ENCODE measurements at places on chromosomes 7 and 10. TPM values are rescaled to one million over a fixed set of nuclear protein-coding genes. Genes with fewer than 3 reads are reported as not detected.

- no peak for DNase-seq
- H3K4me1 ChIP-seq: peaks cover 22% of the 10 kb centered on the region
- no peaks in the 10 kb centered on the region for H3K27me3 ChIP-seq
- H3K4me3 ChIP-seq: no peak overlapping the region
Observed at GRCh38 chr10:131994435-131994834, 12.7 kb upstream of the BNIP3 start.

DNA sequence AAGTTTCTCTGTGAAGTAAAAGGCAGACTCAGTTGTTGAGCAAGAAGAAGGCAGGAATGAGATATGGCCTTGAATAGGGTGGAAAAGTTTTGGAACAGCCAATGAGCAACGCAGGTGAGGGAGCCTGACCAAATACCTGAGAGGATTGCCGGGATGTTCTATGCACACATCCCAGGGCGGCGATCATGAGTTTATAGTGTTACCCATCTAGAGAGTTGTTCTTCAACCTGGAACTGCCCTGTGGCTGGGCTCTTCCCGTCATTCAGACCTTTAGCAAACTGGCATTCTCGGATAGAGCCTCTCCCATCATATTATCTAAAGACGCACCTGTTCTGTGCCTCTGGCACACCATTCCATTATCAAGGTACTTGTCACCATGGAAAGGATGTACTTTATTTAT is 103.0 kb upstream of the KIF5B start:
- DNase-seq: no peak
- H3K4me3 ChIP-seq: no peak overlapping the region
- no peaks in the 10 kb centered on the region for H3K36me3 ChIP-seq
- no peak overlapping the region for H3K27ac ChIP-seq
- no peaks in the 10 kb centered on the region for H3K4me1 ChIP-seq

DNAJC12 gene
- total RNA-seq: 22.5 TPM

DNA sequence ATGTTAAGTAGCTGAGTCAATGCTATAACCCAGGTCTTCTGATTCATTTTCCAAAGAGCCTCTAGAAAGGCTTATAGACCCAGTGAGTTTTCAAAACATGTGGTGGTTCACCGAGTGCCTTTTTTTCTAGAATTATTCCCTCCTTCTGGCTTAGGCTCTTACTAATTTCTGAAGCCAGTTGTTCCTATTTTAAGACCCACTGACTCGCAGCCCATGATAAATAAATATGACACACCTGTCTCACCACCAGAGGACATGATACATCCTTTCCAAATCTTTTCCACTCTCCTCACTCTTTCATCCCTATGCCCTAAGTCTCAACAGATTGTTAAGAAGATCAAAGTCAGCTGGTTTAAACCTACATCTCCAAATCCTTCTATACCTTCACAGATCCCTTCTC is 126.0 kb upstream of the WNT16 start:
- no peaks in the 10 kb centered on the region for H3K36me3 ChIP-seq
- no peak overlapping the region for H3K4me3 ChIP-seq
- H3K4me1 ChIP-seq: no peaks in the 10 kb centered on the region
- no peak for DNase-seq
- no peaks in the 10 kb centered on the region for H3K27me3 ChIP-seq

GPR15LG gene
- not detected for total RNA-seq

- H3K27me3 ChIP-seq: no peaks in the 10 kb centered on the region
- H3K27ac ChIP-seq: no peak overlapping the region
- DNase-seq: no peak
- H3K4me1 ChIP-seq: no peaks in the 10 kb centered on the region
Observed at GRCh38 chr7:10579561-10579960, 394.1 kb upstream of the PHF14 start.

ANKRD22 gene
- not detected for total RNA-seq

GRCh38 chr7:8637322-8637721 is 203.9 kb downstream of the NXPH1 start:
- H3K4me3 ChIP-seq: no peak overlapping the region
- no peaks in the 10 kb centered on the region for H3K27me3 ChIP-seq
- no peak overlapping the region for H3K27ac ChIP-seq
- no peak for DNase-seq

HGF gene
- total RNA-seq: 3.1 TPM

EGR2 gene
- total RNA-seq: 6.8 TPM

- H3K27me3 ChIP-seq: no peaks in the 10 kb centered on the region
- H3K4me1 ChIP-seq: no peaks in the 10 kb centered on the region
- no peak for DNase-seq
- no peak overlapping the region for H3K27ac ChIP-seq
Observed at GRCh38 chr10:72567889-72568640, 57.8 kb downstream of the MICU1 start.

- no peak overlapping the region for H3K27ac ChIP-seq
- no peak overlapping the region for H3K4me3 ChIP-seq
- H3K4me1 ChIP-seq: no peaks in the 10 kb centered on the region
- no peaks in the 10 kb centered on the region for H3K27me3 ChIP-seq
Observed at GRCh38 chr10:105269689-105270088, 628.6 kb downstream of the SORCS3 start.

GRCh38 chr10:69412232-69412790 is 4.4 kb downstream of the TACR2 start:
- no peak for DNase-seq
- peaks cover 12% of the 10 kb centered on the region for H3K4me1 ChIP-seq
- H3K36me3 ChIP-seq: no peaks in the 10 kb centered on the region
- no peaks in the 10 kb centered on the region for H3K27me3 ChIP-seq
- H3K4me3 ChIP-seq: no peak overlapping the region

C7orf57 gene
- 2.8 TPM for total RNA-seq

HOXA11 gene
- 0.25 TPM for total RNA-seq

DNA sequence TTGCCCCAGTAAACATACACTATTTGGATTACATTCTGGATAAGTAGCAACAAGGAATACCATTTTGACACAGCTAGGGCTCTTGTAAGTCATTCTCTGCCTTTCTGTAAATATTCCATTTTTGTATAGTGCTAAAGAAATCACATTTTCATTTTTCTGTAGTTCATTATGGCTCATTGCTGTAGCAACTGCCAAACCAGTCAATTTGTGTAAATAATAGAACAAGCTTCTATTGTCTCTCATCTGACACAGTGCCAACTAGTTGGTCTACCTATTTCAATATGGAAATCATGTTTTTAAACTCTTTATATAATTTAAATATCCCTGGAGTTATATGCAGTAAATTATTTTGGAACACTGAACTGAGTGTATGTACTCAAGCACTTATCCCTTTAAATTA is 193.7 kb downstream of the RELN start:
- H3K4me1 ChIP-seq: no peaks in the 10 kb centered on the region
- H3K36me3 ChIP-seq: no peaks in the 10 kb centered on the region
- H3K27ac ChIP-seq: no peak overlapping the region

- no peaks in the 10 kb centered on the region for H3K36me3 ChIP-seq
- DNase-seq: no peak
- no peaks in the 10 kb centered on the region for H3K4me1 ChIP-seq
Observed at GRCh38 chr10:51344371-51344770, 270.1 kb downstream of the PRKG1 start.

PTPRZ1 gene
- 2.7 TPM for total RNA-seq

GRCh38 chr10:61486738-61487396 is 33.7 kb upstream of the TMEM26 start:
- no peak for DNase-seq
- no peak overlapping the region for H3K4me3 ChIP-seq
- H3K27me3 ChIP-seq: no peaks in the 10 kb centered on the region
- no peaks in the 10 kb centered on the region for H3K36me3 ChIP-seq

GRCh38 chr10:42864575-42864974 is 82.0 kb downstream of the BMS1 start:
- H3K36me3 ChIP-seq: no peaks in the 10 kb centered on the region
- H3K4me1 ChIP-seq: peaks cover 6% of the 10 kb centered on the region
- no peaks in the 10 kb centered on the region for H3K27me3 ChIP-seq
- DNase-seq: peak; percentile 68
- no peak overlapping the region for H3K4me3 ChIP-seq

GRCh38 chr10:67401711-67402110 is 294.3 kb downstream of the CTNNA3 start:
- H3K27ac ChIP-seq: no peak overlapping the region
- no peaks in the 10 kb centered on the region for H3K4me1 ChIP-seq
- no peaks in the 10 kb centered on the region for H3K36me3 ChIP-seq
- no peak for DNase-seq
- no peaks in the 10 kb centered on the region for H3K27me3 ChIP-seq

DNA sequence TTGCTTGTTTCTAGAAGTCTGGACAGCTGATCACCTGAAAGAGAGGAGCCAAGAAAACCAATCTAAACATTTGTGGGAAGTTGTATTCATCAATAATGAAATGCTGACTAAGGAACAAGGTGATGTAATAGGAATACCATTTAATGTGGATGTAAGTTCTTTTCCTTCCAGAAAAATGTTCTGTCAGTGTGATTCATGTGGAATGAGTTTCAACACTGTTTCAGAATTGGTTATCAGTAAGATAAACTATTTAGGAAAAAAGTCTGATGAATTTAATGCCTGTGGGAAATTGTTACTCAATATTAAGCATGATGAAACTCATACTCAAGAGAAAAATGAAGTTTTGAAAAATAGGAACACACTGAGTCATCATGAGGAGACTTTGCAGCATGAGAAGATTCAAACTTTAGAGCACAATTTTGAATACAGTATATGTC is 39.8 kb upstream of the ZNF37A start:
- H3K4me3 ChIP-seq: no peak overlapping the region
- H3K36me3 ChIP-seq: peaks cover 3% of the 10 kb centered on the region
- no peaks in the 10 kb centered on the region for H3K27me3 ChIP-seq
- H3K27ac ChIP-seq: no peak overlapping the region
- no peaks in the 10 kb centered on the region for H3K4me1 ChIP-seq
- DNase-seq: no peak

DNA sequence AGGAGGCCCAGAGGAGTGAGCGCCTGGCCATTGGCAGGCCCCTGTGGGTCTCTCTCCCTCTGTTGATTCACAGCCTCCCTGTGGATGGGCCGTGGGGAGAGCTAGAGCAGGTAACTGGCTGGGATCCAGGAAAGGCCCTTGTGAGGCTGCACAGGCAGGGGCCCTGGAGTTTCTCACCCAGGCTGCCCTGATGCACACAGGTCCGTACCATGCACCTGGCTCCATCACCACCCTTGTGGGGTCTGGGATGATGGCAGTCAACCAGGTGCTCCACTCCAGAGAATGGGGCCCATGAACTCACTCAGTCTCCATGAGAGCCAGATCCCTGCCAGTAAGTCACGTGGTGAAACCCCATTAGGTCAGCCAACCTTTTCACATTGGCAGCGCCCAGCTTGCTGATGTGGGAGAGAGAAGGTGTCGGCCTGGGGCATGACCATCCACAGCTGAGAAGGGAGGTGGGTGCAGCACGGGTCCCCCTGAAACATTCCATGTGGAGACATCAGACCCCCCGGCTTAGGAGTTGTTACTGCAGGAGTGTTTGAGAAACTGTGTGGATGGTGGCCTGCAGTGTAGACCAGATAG is 320.8 kb downstream of the ADARB2 start:
- no peak for DNase-seq
- no peak overlapping the region for H3K4me3 ChIP-seq
- no peaks in the 10 kb centered on the region for H3K36me3 ChIP-seq
- H3K4me1 ChIP-seq: no peaks in the 10 kb centered on the region
- H3K27me3 ChIP-seq: no peaks in the 10 kb centered on the region

NDUFA5 gene
- 68.5 TPM for total RNA-seq

GRCh38 chr10:48213047-48213446 is 61.4 kb downstream of the FRMPD2 start:
- H3K27ac ChIP-seq: no peak overlapping the region
- H3K27me3 ChIP-seq: no peaks in the 10 kb centered on the region
- H3K36me3 ChIP-seq: no peaks in the 10 kb centered on the region
- no peak overlapping the region for H3K4me3 ChIP-seq
- H3K4me1 ChIP-seq: no peaks in the 10 kb centered on the region
- DNase-seq: no peak

GRCh38 chr10:103193820-103194529 is 903 bp upstream of the NT5C2 start:
- peak overlapping the region; percentile 99 for H3K4me3 ChIP-seq
- no peaks in the 10 kb centered on the region for H3K36me3 ChIP-seq
- no peak for DNase-seq
- peak overlapping the region; percentile 95 for H3K27ac ChIP-seq
- peaks cover 41% of the 10 kb centered on the region for H3K4me1 ChIP-seq

GRCh38 chr10:31011017-31011664 is 20.5 kb downstream of the ZNF438 start:
- H3K27ac ChIP-seq: no peak overlapping the region
- no peaks in the 10 kb centered on the region for H3K27me3 ChIP-seq
- no peak for DNase-seq
- H3K4me1 ChIP-seq: peaks cover 12% of the 10 kb centered on the region

DNA sequence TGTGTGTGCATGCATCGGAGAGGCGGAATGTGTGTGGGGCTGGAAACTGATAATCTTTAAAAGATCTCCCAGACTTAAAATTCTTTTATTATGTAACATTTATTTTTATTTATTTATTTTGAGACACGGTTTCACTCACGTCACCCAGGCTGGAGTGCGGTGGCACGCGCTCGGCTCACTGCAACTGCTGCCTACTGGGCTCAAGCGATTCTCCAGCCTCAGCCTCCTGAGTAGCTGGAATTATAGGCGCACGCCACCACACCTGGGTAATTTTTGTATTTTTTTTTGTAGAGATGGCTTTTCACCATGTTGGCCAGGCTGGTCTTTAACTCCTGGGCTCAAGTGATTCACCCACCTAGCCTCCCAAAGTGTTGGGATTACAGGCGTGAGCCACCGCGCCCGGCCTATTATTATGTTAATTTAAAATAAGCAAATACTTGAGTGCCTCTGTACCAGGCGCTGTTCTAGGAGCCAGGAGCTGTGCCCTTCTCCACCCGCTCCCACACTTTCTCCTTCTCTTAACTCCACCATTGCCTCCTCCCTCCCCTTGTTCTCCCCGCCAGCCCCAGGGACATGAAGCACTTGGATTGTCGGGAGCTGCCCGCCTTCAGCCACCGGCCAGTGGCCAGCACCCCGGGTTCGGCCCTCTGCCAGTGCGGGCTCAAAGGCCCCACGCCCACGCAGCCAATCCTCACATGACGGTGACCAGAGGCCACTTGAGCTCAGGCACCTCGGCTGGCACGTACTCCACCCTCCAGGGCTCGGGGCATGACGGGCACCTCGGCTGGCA is 163.6 kb downstream of the DNAJB6 start:
- no peak overlapping the region for H3K27ac ChIP-seq
- H3K36me3 ChIP-seq: no peaks in the 10 kb centered on the region
- H3K27me3 ChIP-seq: no peaks in the 10 kb centered on the region
- no peaks in the 10 kb centered on the region for H3K4me1 ChIP-seq
- DNase-seq: no peak

NUTM2D gene
- total RNA-seq: 12.6 TPM

GRCh38 chr7:6647541-6647940 is 10.4 kb downstream of the ZNF316 start:
- no peak overlapping the region for H3K27ac ChIP-seq
- H3K27me3 ChIP-seq: no peaks in the 10 kb centered on the region
- H3K4me1 ChIP-seq: no peaks in the 10 kb centered on the region
- H3K4me3 ChIP-seq: no peak overlapping the region
- no peaks in the 10 kb centered on the region for H3K36me3 ChIP-seq

GRCh38 chr10:47353351-47353750 is 5.2 kb downstream of the RBP3 start:
- no peak for DNase-seq
- H3K4me1 ChIP-seq: no peaks in the 10 kb centered on the region
- no peaks in the 10 kb centered on the region for H3K27me3 ChIP-seq
- H3K4me3 ChIP-seq: no peak overlapping the region
- H3K27ac ChIP-seq: no peak overlapping the region

GRCh38 chr7:7321681-7322080 is 139.3 kb downstream of the C1GALT1 start:
- H3K27ac ChIP-seq: no peak overlapping the region
- H3K27me3 ChIP-seq: no peaks in the 10 kb centered on the region
- no peaks in the 10 kb centered on the region for H3K36me3 ChIP-seq

- H3K4me1 ChIP-seq: no peaks in the 10 kb centered on the region
- no peaks in the 10 kb centered on the region for H3K36me3 ChIP-seq
- H3K4me3 ChIP-seq: no peak overlapping the region
- no peak for DNase-seq
- H3K27ac ChIP-seq: no peak overlapping the region
Observed at GRCh38 chr7:98394377-98394836, 6.5 kb downstream of the BAIAP2L1 start.

ZNF804B gene
- 0.39 TPM for total RNA-seq

All from testis (tissue), 5 donors.